ENCODE measurements at places on chromosomes 12 and 14.

- no peak for DNase-seq
These were observed 17.7 kb downstream of the ASB2 start for GRCh38 chr14:93958567-93959238.

GRCh38 chr12:93612776-93613175 is 40.3 kb downstream of the SOCS2 start:
- no peak for DNase-seq

- no peak for DNase-seq
These were observed 44.3 kb downstream of the TUNAR start for GRCh38 chr14:95920769-95921438.

DNA sequence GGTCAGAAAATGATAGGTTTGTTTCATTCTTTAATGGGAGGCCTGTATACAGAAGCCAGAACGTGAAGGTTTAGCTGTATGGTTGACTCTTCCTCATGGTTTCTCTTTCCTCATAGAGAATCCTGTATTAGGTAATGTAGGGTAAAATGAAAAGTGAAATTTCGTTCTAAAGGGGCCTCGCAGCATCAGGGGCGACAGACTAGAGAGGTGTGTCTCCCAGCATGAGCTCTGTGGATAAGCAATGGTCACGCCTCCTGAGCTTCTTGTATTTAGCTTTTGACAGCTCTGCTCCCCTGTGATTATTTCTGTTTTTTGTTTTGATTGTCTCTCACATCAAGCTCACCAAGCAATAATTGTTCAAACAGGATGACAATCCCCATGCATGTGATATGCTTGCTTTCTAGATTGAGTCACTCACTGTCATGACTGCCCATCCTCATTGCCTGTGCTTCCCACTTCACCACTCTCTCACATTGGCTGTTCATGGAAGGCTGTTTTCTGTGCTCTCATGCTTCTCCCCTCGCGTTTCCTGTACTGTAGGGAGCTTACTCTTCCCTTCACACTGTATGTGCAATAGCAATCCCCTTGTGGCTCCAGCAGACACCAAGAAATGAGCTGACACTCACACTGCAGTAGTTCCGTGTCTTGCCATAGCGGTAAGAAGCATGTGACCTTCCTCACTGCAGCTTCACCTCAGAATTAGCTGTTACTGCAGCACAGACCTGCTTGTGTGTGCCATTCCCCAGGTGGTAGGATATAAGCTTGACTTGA is 44.0 kb downstream of the RAD52 start:
- no peak for DNase-seq
